CMK (cell line): ENCODE measurements at places on chromosomes 6 and 20.

DNA sequence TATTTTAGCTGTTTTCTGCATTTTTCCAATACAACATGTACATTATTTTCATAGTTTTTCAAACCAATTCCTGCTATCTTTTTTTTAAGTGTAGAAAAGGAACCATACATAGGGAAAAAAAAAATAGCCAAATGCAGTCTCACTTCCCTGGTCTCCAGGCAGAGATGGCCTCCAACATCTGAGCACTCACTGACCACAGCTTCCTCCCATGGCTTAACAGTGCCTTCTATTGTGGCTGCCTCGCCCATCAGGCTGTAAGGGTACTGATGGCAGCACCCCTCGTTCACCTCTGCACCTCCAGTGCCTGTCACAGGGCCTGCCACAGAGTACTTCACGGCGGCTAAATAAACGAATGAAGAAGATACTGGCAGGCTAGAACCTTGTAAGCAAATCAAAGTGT is 591.1 kb downstream of the PTPRT start:
- no peak for DNase-seq

GRCh38 chr6:21898107-21898796 is 304.7 kb downstream of the SOX4 start:
- no peak for DNase-seq

GRCh38 chr20:48723308-48724264 is 104.2 kb downstream of the PREX1 start:
- no peak for DNase-seq

- no peak for DNase-seq
Measured at GRCh38 chr6:46452312-46452917, 38.8 kb downstream of the RCAN2 start.

GRCh38 chr20:31677553-31678260 is 40.0 kb downstream of the COX4I2 start:
- no peak for DNase-seq
